Naive thymus-derived CD4-positive, alpha-beta T cell (primary cell): ENCODE measurements at places on chromosomes 6 and 20.

GRCh38 chr20:58340853-58341252 is 31.3 kb downstream of the RAB22A start:
- DNase-seq: no peak

DNA sequence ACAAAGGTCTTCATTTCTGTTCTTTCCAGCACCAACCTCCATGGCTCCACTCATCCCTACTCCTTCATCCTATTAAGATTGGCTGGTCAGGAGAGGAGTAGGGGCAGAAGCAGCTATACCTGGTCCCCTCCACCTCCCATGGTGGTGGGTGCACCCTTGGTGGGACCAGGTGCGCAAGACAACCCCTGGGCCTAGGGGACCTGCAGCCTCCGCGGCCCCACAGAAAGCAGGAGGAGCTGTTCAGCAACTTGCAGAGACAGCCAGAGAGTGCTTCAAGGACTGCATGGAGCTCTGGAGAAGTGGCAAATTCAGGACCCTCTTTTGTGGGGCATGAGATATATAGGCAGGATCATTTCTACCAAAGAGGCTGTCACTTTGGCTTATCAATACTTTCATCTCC is 9.8 kb downstream of the ULBP2 start:
- no peak for DNase-seq

DNA sequence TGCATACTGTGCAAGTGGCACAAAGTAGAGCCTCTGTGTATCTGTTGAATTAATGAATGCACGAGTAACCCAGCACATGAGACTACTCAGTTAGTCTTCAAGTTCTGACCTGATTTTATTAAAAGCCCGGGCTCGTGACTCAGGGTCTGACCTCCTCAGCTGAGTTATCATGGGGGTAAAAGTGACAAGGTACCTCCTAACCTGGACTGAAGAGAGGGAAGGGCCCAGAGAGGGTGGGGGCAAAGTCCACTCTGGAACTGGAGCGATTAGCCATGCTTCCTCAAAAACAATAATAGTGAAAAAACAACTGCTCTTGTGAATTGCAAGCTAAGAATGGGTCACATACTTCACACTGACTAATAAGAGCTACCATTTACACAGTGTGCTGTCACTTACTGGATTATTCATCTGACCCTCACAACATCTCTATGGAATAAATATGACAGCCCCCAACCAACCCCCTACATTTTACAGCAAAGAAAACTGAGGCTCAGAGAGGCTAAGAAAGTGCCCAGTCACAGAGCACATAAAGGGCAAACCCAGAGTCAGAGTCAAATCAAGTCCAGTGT is 26.7 kb downstream of the TRERF1 start:
- DNase-seq: no peak

DNA sequence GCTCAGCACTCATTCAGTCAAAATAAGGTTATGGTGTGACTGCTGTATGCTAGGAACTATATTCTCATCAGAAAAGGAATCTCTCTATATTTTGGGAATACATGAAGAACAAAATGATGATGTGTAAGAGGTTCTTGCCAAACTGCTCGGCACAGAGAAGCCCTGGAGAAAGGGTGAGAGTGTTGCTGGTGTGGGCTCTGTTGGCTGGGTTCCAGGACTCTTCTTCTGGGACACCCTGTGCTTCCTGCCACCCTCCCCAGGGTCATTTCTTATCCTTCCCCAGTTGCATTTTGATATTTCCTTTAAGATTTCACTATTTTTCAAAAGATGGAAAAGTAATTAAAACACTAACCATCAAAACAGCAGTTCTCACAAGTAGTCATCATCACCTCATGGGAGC is 28.8 kb downstream of the CST1 start:
- no peak for DNase-seq

- no peak for DNase-seq
Measured at GRCh38 chr20:33169176-33169794, 1.3 kb downstream of the BPIFA2 start.

DNA sequence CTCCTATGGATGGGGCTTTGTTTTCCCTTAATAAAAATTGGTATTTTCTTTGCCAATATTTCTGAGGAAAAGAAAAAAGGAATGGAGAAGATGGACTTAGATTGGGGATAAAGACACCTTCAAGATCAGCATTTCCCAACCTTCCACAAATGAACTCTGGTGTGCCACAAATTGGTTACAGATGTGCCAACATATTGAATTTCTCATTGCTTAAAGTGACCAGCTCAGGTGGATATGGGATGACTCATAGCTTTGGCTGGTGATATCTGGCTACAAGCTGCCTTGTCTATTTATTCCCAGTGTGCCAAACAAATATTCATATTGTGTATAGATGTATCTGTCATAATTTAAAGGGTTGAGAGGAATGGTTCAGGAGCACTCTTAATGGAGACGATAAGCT is 32.5 kb downstream of the THEMIS start:
- no peak for DNase-seq

- no peak for DNase-seq
Measured at GRCh38 chr6:113511100-113511499, 346.0 kb upstream of the MARCKS start.
